ENCODE measurements at places on chromosomes 11 and 22.

DNA sequence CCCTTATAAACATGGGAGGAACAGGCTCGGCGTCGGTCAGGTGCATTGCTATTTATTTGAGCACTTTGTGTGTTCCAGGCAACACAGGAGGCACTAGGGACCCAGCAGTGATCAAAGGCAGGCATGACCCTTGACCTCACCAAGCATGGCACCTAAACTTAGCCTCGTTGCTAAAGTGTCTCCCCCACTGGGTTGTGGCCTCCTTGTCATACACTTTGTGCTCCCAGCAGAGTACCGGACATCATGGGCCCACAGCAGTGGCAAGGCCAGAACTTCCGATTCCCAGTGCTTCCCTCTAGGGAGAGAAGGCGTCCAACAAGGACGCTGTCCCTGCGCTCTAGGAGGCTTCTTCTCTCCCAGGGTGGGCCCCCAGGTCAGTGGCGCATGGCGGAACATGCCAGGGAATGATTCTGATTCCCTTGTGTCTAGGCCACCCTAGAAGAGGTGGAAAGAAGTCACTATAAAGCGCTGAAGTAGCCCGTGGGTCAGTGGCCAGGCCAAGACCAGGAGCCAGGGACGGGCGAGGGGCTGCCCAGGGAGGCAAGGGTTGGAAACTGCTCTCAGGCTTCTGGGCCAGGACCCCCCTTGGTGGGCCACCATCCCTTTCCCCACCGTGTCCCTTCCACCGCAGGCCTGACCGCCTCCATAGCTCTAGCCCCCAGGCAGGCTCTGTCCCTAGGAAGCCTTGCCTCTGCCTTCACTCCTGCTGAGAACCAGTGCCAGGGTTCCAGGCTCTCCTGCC is 19.7 kb downstream of the TOM1 start:
- no peak for DNase-seq

DNA sequence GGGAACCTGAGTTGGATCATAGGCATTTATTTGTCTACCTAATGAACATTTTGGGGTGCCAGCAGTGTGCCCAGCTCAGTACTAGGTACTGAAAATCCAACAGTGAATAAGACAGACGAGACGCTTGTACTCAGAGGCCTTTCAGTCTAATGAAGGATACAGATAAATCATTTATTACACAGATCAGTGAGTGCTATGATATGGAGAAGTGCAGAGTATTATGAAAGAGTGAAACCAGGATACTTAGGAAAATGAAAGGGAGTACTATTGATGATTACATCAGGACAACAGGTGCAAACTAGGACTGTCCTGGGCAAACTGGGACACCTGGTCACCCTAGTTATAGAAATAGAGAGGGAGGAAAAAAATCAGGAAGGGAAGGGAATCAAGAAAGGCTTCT is 207.5 kb upstream of the NCAM1 start:
- no peak for DNase-seq

- no peak for DNase-seq
These were observed 29.0 kb downstream of the RTN4R start for GRCh38 chr22:20238901-20239675.

DNA sequence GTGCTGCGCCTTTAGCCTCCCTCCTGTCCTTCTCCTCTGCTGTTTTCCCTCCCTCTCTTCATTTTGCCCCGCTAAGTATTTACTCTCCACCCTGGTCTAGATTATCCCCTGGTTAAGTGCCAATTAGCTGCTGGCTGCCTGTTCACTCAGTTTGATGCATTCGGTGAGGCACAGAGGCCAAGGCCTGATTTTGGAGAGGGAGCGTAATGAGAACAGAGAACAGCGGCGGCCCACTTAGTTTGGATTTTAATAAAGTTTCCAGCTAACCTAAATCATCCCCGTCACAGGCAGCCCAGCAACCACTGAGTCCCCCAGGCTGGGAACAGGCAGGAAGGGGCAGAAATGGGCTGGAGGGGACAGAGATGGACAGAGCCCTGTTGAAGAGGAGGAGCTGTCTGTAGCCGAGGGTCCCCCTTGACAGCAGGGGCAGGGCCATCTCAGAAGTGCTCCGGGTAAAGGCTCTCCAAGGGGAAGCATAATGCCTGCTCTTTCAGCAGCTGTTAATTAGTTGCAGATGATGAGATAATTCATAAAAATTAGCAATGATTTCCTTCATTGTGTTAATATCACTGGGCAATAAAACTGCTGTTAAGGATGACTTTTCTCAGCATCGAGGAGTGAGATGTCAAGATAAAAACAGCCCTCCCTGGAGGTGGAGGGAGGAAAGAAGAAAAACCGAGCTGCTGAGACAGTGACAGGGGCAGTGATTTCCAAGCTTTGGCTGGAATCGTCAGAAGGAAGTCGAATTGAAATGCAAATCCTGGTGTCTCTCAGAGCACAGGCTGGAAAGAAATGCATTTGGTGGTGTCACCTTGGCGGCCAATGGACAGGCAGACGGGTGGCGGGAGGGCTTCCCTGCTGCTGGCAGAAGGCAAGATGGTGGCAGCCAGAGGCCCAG is 170.1 kb downstream of the GRIK4 start:
- no peak for DNase-seq

- no peak for DNase-seq
These were observed 57.8 kb downstream of the CEP164 start for GRCh38 chr11:117385471-117385870.

DNA sequence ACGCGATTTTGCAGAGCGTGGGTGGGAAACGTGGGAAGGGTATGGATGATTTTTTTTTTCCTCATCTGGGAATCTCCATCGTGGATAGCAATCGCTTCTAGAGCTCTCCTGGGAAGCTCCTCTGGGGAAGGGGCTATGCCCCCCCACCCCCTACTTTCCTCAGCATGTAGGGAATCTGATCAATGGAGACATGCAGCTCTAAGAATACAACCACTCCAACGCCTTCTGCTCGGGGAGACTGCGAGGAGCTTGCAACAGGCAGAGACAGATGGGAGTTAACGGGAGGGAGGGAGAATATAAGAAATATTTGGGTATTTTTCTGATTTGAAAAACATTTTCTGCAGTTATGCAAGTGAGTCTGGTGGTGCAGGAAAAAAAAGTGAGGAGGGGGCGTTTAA is 104.6 kb upstream of the HSD17B12 start:
- no peak for DNase-seq

Data from stimulated activated CD8-positive, alpha-beta memory T cell treated with anti-CD3 and anti-CD28 coated beads, Interleukin-4, amount 100 ng/mL, for 1 hour (primary cell).